ENCODE measurements at places on chromosomes 4 and X. TPM values are rescaled to one million over a fixed set of nuclear protein-coding genes. Genes with fewer than 3 reads are reported as not detected.

GPM6B gene
- total RNA-seq: 0.68 TPM

DNA sequence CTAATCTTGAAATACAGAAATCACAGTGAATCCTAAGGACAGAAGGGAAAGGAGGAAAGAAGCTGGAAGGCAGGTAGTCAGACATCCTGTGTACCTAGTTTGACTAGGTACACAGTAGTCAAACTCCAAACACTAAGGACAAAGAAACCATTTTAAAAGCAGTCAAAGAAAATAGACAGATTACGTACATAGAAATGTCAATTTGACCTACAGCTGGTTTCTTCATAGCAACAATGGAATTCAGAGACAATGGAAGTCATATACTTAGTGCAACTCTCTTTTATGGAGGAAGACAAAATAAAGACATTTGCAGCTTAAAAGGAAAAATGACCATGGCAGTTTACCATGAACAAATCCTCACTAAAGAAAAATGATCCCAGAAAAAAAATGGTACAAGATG is 79.0 kb downstream of the NEUROG2 start:
- no peak for DNase-seq

VCX3B gene
- not detected for total RNA-seq

VEGFC gene
- 11.0 TPM for total RNA-seq

- DNase-seq: peak; percentile 13
Measured at GRCh38 chr4:90069151-90069550, 58.0 kb upstream of the CCSER1 start.

GRCh38 chrX:130085551-130086446 is 24.5 kb downstream of the ELF4 start:
- no peak for DNase-seq

DNA sequence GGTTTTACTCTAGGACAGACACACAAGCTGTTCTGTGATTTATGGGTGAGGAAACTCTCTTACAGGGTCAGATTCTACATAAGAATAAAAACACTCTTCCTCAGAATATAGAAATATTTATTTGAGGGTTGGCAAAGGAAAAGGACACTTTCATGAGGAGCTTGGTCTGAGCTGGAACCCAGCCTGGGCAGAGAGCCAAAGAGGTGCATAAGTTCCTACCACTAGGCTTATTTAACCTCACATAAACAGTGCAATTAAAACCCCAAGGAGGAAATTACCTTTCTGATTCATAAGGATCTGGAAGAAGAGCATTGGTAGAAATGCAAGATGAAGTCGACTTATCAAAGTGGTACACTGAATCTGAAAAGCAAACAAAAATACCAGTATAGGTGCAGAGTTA is 32.9 kb downstream of the SETD7 start:
- peak; percentile 4 for DNase-seq

Data from Daoy (cell line).